ENCODE measurements at places on chromosomes 2 and 18.

DNA sequence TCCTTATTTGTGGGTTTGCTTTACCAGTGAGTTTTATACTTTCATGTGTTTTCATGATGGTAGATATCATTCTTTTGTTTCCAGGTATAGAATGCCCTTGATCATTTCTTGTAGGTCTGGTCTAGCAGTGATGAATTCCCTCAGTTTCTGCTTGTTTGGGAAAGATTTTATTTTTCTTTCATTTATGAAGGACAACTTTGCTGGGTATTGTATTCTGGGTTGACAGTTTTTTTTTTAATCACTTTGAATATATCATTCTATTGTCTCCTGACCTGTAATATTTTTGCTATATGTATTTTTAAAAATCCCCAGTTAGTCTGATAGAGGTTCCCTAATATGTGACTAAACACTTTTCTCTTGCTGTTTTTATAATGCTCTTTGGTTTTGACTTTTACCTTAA is 58.3 kb upstream of the GALNT3 start:
- no peak for DNase-seq

DNA sequence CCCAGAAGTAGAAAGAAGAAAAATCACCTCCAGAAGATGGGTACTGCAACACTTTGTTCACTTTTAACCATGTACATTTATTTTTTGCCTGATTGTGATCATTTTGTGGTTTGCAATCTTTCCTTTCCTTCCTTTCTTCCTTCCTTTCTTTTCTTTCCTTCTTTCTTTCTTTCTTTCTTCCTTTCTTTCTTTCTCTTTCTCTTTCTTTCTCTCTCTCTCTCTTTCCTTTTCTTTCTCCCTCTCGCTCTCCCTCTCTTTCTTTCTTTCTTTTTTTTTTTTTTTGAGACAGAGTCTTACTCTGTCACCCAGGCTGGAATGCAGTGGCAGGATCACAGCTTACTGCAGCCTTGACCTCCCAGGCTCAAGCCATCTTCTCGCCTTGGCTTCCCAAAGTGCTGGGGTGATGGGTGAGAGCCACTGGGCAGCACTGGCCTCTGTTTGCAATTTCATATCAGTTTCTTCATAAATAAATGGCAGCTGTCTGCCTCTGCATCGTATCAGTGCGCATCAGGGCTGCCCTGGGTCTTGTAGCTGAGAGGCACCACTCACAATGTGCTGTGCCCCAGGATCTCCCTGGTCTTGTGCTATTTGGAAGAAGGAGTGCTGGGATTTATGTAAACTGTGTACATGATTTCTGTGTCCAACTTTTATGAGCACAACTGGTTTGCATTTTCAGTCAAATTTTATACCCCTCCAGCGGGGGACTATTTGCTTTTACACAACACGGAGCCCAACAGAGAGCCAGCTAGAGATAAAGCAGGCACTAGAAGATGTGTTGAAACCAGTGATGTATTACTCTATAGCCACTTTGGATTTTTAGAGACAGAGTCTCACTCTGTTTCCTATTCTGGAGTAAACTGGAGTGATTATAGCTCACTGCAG is 6.9 kb upstream of the LIMS2 start:
- no peak for DNase-seq

- DNase-seq: peak; percentile 85
These were observed 11.0 kb upstream of the ZNF24 start for GRCh38 chr18:35355140-35355618.

DNA sequence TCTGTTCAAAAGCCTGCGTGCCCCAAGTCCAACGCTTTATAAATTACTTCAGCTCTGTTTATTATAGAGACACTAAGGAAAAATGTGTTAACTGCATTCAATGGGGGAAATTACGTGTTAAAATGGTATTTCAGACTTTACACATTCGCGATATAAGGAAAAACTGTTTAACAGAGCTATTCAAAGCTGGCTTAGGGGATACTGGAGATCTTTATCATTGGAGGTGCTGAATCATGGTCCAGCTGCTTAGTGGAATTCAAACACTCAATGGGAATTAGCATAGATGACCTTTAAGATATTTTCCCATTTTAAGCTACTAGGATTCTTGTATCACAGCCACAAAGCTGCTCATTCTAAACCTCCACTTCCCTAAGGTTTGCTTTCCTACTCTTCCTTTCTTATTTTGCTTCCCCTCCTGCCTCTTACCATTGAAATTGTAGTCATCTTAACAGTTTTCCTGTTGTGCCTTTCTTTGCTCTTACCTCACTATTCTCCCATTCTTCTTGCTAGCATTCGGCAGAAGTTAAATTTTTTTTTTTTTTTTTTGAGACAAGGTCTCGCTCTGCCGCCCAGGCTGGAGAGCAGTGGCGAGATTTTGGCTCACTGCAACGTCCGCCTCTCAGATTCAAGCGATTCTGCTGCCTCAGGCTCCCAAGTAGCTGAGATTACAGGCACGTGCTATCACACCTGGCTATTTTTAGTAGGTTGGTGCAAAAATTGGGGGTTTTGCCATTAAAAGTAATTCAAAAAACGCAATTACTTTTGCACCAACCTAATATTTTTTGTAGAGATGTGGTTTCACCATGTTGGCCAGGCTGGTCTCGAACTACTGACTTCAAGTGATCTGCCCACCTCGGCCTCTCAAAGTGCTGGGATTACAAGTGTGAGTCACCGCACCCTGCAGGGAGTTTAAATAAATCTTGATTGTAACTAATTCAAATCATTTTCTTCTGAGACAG is 6.5 kb downstream of the SULT6B1 start:
- no peak for DNase-seq

- DNase-seq: no peak
These were observed 2.6 kb downstream of the GPR35 start for GRCh38 chr2:240627736-240628506.
